ENCODE measurements at places on chromosomes 7 and 10. TPM values are rescaled to one million over a fixed set of nuclear protein-coding genes. Genes with fewer than 3 reads are reported as not detected.

DNA sequence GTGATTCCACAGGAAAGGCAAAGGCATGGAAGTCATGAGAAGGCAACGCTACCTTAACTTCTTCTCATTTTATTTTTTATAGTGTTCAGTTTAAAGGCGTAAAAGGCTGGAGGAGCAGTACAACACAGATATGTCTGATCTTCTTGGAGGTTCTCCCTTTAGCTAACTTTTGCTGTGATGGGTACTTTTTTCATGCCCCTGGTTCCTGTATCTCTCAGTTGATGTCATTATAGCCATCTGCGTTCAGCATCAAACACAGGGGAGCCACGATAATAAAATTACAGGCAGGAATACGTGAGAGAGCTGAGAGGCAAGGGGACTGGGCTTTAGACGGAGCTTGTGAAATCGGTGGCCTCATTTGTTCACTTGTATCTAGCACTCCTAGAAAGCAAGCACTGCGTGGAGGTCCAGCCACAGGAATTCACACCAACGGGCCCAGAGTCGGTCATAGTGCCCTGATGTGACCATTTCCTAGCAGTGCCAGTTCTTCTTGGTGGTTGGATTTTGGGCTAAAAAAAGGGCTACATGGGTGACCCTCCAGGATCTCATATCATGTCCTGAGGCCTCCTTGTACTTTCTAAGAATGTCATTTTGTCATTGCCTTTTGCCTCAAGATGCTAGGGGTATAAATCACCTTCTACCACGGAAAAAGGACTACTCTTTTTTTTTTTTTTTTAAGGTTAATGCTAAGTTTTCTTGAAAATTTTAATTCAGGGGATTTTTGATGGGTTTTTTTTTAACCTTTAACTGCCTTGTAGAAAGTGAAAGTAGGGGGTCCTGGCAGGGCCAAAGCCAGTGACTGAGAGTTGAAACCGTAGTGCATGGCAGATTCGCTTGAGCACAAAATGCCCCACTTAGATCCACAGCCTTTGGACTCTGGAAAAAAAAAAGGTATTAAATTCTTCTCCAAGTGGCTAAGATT, 191.5 kb downstream of the CELF2 start:
- DNase-seq = no peak

DNA sequence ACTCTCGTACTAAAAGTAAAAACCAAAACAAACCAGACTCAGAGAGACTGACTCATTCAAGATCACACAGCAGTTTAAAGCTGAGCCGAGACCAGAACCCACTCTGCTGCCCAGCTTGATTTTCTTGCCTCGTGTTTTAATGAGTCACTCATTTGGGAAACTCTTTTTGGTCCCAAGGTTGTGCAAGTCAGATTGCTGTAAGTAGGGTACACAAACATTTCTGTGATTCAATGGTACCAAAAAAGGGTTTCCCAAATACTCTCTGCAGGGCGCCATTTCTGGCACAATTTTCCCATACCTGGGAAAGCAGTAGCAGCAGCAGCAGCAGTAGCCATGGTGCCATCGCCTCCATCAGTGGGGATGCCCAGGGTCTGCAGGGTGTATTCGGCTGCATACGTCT, 69.9 kb downstream of the ASAH2B start:
- no peak for DNase-seq

DNA sequence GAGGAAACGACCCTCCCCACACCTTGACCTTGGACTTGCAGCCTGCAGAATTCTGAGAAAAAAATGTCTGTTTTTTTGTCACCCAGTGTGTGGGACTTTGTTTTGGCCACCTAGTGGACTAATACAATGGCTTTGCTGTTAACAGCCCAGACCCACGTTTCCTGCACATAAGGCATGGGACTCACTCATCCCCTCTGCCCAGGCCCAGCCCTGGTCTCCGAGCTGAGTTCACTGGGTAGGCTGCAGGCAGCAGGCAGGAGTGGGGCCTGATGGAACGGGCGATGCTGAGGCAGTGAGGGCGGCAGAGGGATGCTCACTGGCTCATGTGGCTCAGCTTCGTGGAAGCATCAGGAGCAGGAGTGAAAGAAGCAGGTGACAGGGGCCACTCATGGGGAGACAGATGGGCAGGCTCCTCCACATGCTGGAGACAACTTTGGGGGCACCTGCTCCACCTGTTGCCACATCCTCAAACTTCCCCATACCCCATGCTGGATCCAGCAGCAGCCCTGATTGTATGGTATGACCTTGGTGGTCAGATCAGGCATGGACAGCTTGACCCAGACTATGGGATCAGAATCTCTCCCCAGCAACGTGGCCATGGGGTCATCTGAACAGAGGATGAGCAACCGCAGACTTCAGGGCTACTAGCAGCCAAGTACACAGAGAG, 65.8 kb upstream of the ANTXRL start:
- no peak for DNase-seq

DNA sequence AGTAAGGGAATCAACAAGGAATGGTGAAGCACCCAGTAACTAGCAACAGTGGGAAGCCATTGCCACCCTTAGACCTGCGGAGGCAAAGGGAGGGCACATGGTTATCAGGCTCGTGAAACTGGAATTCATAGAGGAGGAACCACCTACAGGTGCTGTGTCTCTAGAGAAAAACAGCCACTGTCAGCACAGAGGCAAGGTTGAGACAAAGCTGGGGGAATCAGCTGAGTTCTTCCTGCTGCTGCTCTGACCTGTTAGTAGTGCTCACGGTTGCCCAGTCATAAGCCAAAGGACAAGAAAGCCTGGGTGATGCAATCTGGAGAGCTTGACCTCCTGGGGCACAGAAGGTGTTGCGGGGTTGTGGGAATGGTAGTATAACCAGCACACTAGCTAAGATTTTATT, 110.1 kb downstream of the TPST1 start:
- no peak for DNase-seq

- no peak for DNase-seq
Observed at GRCh38 chr7:91771394-91771793, 109.1 kb downstream of the MTERF1 start.

DNA sequence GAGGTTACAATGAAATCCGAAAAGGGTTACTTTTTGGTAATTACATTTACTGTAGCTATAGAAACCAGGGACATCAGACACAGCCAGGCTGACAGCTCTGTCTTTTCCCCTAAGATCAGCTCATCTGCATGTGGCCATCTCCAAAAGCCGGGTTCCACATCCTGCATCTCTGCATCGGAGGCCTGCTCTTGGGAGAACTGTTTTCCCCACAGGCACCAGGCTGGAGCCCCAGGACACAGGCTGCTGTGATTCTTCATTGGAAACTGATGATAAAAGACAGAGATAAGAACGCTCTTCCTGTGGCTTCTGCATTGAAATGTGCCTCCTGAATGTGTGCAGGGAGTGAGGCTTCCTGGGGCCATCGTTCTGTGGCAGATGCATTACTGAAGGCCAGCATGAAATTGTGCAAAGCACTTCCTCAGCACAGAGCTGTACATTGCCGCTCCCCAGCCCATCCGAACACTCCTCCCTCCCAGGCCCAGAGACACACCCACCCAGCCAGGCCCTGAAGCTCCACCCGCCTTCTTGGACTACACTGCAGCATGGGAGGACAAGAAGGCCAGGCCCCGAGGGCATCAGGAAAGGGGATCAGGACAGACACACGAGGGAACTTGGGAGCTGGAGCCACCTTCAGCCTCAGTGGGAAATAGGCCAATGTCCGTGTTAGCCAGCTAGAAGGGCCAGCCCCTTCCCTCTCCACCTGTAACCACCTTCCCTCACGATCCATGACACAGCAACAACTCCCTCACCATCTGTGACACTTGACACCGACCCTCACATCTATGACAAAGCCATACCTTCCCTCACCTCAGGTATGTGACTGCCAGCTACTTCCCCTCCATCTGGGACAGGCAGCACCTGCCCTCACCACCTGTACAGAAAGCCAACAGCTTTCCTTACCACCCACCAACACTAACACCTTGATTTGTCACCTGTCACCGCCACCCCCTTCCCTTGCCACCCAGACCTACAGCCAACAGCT, 113.2 kb downstream of the GRID1 start:
- no peak for DNase-seq

GRCh38 chr7:108079276-108079647, 50.9 kb downstream of the LAMB4 start:
- DNase-seq = no peak

GRCh38 chr10:133237588-133238465, at the start of gene VENTX:
Gene VENTX, plus strand, starts transcription at chr10:133237855. Its CDS starts 60 bp downstream, at chr10:133237915.
- DNase-seq = no peak

GRCh38 chr7:135981958-135982646, 4.9 kb upstream of the MTPN start:
- DNase-seq = no peak

DNA sequence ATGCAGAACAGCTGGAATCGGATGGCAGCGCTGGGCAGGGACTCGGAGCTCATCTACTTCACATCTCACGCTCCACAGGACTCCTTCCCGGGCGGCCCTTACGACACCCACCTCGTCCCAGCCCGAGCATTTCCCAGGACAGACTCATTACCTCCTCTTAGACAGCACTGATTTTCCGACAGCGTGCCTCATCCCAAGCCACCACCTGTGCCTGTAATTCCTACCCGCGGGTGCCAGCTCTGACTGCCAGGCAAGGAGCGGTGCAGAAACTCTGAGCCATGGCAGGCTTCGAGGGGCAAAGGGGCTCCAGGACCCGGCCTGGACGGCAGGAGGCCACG, 25.6 kb downstream of the GPER1 start:
- DNase-seq = no peak

DNA sequence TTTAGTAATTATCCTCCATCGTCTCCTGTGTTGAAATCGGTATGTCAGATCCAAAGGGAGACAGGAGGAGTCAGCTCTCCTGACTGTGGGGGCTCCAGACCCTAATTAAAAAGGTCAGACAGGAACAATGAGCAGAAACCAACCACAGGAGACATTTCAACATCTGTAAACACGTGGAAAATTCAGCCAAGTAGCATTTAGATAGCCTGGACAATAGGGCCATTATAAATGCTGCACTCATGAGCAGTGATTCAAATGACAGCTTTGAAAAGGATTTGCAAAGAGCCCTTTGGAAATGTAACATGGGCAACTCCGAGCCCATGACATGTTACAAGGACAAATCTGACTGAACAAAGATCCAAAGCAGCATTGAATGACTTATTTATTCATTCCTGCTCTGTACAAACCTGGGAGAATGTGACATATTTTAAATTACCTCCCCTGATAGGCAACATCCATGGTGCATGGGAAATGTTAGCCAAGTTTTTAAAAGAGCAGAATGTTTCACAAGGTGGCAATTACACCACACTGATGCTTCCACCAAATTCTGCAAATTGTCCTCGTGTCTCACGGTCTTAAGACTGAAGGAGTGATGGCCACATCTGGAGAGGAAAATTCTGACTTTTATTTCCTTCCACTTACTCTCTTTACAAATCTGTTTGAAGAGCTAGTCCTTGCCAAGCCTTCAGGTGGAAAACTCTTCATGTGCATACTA, 113.3 kb upstream of the KMT2E start:
- DNase-seq = no peak

DNA sequence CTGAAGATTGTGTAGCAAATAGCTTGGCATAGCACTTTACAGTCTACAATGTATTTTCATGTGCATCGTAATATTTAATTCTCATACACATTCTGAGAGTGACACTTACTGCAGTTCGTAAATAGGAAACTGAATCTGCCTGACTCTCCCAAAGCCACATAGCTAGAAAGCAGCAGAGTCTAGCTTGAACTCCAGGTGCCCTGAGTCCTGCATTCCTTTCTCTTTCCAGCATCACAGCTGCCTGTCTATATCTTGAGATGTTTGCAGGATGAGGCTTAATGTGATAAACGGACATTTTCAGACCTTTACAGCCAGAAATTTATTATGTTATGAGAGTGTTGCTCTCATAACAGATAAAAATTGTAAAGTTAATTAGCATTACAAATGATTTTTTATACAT, 132.9 kb upstream of the PLXDC2 start:
- DNase-seq = no peak

DNA sequence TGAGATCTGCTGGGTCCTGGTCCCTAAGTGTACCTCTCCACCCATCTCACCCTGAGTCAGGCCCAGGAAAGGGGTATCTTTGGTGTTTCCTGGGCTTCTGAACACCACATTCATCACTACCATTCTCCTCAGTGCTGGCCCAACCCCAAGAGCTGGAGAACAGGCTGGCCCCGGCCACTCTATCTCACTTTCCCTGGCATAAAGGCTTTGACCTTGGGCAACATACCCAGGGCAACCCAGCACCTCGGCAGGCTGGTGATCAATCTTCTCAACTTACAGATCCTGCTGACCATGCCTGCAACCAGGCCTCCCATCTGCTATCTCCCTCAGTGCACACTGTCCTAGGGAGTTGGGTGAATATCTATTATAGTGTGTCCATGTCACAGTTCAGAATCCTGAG, 2.1 kb downstream of the VSIR start:
- DNase-seq = no peak

DNA sequence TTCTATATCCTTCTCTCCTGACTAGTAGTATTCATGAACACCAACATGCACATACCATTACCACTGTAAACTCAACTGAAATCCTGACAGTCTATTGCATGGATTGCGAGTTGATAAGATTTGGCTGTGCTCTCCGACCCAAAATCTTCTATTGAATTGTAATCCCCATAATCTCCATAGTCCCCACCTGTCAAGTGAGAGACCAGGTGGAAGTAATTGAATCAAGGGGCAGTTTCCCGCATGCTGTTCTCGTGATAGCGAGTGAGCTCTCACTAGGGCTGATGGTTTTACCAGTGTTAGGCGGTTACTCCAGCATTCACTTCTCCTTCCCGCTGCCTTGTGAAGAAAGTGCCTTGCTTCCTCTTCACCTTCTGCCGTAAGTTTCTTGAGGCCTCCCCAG, 261.8 kb downstream of the PHF14 start:
- no peak for DNase-seq

- no peak for DNase-seq
Observed at GRCh38 chr10:97456034-97456685, 10.2 kb downstream of the ZDHHC16 start.

GRCh38 chr7:150326657-150327268, 3.4 kb upstream of the ACTR3C start:
- no peak for DNase-seq

DNA sequence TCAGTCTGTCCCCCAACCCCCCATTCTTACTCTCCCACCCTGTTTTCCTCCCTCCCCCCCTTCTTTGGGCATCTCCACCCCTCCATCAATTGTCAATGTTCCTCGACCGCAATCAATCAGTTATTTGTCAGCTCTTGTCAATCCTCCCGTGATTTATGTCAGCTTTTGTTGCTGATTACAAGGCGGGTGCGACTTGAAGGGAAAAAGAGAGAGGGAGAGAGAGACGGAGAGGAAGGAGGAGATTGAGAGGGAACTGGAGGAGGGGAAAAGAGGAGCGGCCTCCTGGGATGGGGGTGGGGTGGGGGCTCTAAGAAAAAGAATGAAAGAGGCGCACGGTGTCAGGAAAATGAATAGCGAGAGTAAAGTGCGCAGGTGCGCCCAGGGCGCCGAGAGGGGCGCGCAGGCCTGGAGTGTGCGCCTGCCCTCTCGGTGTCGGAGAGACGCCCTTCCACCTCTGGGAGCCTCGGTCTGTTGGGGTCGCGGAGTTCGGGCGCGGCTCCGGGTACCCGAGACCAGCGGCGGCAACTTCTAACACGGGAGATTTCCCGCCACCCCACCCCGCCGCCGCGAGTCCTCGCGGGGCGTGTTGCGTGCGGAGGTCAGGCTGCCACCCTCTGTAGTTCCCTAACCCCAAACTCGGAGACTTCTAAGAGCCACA, 1.1 kb upstream of the ZNF503 start:
- DNase-seq = peak; percentile 73

The STX1A gene
- 22.5 TPM for total RNA-seq

The ADAM12 gene
- 0.55 TPM for total RNA-seq
